MM.1S (cell line): ENCODE measurements at places on chromosomes 4 and X.
A peak's percentile ranks its signal among the peaks of the same experiment; 100 is the strongest.

DNA sequence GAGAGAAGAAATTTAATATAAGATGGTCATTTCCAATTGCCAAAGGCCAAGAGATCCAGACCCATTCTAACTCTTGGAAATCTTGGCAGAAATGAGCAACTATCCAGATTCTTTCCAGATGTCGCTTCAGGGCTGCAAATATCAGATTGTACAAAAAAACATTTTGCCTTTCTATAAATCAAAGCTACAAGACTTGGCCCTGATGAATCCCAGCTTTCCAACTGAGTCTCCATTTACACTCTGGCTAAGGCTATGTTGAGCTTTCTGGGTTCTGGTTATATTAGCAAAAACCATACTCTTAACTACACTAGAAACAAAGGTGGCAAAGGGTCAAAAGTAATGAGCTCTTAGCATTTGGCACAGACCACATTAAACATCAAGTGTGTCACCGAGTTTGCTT, 345.8 kb downstream of the OPHN1 start:
- no peak for DNase-seq

DNA sequence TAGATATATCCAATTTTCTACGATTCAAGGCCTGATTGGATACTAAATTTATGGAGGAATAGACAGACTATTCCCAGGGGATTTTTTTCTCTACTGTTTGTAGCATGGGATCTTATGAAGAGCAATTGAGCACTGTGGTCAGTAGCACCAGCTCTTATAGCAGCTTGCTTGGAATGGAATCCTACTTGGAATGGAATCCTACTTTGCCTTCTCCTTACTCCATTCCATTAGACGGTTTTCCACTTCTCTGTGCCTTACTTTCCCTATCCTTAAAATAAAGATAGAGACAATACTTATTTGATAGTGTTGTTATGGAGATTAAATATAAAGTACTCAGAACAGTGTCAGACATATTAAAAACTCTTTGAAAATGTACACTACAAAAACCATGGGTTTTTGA, 133.5 kb downstream of the BTC start:
- no peak for DNase-seq

GRCh38 chrX:40651620-40652223, 4.4 kb upstream of the CXorf38 start:
- peak; percentile 70 for DNase-seq

DNA sequence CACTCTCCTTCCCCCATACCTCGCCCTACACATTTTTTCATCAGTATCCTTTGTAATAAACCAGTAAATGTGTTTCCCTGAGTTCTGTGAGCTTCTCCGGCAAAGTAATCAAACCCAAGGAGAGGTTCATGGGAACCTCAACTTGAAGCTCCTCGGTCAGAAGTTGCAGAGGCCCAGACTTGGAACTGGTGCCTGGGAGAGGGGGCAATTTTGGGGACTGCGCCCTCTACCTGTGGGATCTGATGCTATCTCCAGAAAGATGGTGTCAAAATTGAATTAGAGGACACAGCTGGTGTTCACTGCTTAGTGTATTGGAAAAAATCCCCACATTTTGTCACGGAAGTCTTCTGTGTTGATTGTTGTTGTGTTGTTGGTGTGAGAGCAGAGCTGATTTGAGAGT, 70.6 kb downstream of the ATP11C start:
- no peak for DNase-seq

GRCh38 chrX:65537229-65537628, 2.6 kb upstream of the LAS1L start:
- no peak for DNase-seq

GRCh38 chrX:36908801-36909675, 99.1 kb upstream of the FAM47C start:
- DNase-seq: peak; percentile 21

DNA sequence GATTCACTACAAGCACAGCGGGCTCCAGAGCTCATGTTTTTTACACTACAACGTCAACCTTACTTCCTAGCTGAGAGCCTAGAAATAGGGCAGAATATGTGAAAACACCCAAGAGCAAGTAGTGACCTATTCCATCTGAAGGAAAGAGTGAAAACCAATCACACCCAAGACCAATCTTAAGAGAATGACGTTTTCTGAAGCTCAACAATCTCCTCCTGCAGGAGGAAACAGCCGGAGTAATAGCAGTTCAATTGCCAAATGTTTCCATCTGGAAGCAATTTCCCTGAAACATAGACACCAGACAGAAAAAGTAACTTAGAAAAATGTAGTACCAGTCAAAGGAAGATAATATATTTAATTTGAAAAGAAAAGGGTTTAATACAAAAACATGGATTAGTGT, 142.4 kb downstream of the ANXA5 start:
- DNase-seq: no peak

- no peak for DNase-seq
Observed at GRCh38 chr4:41285202-41285863, 28.6 kb downstream of the UCHL1 start.

DNA sequence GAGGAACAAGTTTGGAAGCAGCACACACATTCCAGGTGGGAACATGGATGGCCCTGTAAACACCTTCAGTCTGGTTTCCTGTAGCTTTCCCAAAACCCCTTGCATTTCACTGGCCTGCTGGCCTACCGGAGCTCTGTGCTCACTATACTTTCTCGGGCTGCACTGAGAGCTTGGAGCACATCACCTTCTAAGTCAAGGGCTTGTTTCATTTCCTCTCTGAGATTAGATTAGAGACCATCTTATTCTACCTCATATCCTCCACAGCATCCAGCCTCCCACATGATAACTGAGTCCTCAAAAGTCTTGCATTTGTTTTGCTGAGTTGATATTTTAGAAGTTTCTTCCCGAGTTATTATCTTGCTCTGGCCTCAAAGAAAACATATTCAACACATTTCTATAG, 147.7 kb downstream of the RASL11B start:
- DNase-seq: no peak

DNA sequence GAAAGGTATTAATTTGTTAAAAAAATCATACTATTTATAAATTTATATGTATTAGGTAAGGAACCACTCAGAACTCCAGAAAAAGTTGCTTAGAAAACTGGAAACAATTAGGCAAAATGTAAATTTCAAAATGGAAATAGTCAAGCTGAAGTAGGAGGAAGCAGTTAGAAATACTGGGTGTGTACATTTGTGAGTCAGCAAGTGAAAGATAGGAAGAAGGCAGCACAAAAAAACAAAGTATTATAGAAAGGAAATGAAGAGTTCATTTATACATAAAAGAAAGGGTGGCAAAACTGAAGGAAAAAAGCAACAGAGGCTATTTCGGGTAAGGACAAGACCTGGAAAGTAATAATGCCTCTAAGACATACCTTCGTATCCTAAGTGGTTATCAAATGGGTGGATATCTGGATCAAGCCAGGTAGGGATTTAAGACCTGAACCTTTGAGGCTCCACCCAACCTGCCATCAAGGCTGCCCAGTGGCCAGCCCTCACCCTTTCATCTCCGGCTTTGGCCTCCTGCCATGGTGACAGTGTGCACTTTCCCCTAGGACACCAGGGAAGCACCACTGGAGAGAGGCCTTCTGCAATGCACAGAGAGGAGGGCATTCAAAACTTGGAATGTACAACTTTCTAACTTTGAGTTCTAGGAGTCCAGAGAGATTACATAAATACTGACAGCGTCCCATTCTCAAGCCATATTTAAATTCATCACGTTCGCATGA, at the start of gene LRRC66:
TSS of gene LRRC66 (minus strand) at position 428 of the 722 bp plus-strand sequence. CDS start 2,750 bp downstream, outside the sequence.
- DNase-seq: no peak

DNA sequence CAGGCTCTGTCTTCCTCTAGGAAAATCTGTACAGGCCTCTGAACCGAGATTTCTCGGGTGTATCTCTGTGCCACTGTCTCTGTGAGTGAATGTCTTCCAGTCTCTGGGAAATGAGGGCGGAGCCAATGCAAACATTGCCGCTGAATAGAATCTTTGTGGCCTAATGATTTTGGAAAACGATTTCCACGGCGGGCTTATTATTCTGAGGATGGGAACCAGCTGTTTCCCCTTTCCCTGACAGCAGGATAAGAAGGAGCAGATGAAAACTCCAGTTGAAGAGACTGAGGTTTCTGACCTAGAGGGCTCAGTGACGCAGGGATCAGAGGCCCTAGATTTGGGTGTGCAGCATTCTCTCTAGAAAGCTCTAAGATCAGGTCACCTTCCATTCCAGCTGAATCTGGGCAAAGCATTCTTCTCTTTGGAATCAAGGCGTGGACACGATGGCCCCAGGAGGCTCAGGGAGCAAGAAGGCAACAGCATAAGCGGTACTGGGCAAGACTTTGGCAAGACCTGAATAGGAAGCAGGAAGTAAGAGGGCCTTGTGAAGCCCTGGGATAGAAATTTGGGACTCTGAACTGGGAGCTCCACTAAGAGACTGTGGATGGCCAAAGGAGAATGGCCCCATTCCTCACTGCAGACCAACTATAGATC, 47.3 kb downstream of the PJA1 start:
- no peak for DNase-seq

- DNase-seq: no peak
Observed at GRCh38 chr4:30172416-30172815, 547.8 kb upstream of the PCDH7 start.

- DNase-seq: no peak
Observed at GRCh38 chr4:109969919-109970318, 57.2 kb downstream of the EGF start.

DNA sequence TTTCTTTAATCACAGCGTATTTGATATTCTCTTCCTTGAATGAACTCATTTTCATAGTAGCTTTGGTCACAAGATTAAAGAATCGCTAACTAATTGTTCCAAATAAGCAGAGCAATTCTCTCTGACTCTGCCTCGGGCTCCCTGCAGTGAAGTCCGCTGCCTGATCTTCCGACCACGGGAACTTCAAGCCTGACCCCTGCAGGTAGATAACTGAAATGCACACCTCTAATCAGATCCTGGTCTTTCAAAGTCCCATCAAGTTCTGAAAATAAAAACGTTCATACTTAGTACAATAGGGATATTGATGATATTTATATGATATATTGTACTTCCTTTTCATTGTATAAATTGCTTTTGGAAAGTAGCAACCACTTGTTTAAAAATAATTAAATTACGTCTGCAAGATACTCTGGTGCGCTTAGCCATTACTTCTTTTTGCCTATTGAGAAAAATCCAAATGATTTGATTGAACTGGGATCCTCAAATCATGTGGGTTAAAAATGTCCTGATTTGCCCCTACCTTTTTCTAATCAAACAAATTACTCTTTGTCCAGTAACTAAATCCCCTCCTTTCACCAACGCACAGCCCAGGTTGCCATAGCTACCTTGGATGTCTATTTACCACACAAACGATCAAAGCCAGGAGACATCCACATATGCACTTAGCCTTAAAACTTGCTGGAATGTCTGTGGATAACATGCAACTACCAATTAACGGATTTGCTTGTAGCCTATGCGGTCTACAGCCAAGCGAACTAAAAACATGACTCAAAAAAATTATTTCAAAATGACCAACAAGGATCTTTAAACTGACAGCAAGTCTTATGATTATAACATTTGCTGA, 4.2 kb downstream of the MID1 start:
- DNase-seq: no peak

- DNase-seq: no peak
Observed at GRCh38 chr4:96037705-96038104, 197.8 kb downstream of the PDHA2 start.

- peak; percentile 12 for DNase-seq
Observed at GRCh38 chr4:152112887-152113286, 352.1 kb upstream of the GATB start.

DNA sequence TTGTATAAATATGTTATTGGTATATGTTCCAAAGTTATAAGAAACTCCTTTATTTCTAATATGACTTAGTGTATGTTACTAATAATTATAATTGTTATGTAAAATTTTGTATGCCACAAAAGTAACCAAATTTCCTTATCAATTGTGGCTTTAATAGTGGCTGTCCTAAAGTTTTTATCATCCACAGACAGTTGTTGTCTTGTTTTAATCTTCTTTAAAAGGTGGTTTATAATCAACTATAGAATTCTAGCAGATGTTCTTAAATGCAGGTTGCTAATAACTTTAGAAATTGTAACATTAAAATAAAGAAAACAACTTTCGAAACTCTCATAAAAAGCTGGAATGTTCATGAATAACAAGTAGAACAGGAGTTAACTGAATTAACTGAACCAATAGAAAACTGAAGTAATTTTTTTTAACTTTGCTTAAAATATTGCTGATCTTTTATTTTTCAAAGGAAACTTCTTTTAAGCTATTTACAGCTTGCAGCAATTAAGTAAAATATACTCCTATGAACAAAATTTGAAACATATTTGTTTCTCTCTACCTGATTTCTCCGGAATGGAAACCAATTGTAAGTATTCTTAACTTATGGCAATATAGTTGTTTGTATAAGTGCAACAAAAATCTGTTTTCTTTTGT, 24.3 kb downstream of the HSD17B11 start:
- DNase-seq: no peak

DNA sequence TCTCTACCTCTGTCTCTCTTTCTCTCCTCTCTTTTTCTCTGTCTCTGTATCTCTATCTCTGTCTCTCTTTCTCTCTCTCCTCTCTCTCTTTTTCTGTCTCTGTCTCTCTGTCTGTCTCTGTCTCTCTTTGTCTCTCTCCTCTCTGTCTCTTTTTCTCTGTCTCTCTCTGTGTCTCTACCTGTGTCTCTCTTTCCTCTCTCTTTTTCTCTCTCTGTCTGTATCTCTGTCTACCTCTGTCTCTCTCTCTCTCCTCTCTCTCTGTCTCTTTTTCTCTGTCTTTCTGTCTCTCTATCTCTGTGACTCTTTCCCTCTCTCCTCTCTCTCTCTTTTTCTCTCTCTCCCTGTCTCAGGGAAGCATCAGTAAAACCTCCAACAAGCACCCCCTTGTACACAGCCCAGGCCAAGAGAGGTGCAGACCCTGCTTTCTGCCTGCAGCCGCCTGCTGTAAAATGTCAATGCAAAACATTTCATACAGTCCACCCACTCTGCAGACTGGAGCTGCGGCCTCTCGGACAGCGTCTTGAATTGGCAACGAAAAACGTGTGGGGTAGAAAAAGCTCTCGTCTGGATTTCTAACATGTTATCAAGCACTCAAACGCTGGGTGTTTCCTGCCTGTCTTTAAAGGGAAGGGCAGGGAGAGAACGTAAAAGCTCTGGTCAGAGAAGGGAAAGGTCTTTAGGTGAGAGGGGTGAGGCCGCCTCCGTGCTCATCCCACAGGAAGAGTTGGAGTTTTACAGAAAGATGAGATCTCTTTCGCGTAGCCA, 3.7 kb upstream of the SHOX start:
- DNase-seq: no peak

DNA sequence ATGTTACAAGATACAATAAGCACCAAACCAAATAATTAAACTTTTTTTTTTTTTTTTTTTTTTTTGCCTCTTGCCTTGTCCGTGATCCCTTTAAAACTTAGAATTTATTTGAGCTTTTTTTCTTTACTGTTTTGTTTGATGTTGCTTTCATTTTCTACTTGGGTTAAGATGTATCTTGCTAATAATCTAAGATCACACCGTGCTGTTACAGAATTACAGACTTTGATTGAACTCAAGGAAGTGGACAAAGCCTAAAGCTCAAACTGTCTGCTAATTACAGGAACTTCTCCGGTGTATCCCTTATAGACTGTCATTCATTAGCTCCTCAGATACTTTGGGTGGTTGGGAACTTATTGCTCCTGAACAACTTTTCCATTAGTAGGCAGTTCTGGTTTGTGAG, 26.5 kb downstream of the STIM2 start:
- DNase-seq: no peak

- no peak for DNase-seq
Observed at GRCh38 chr4:102868153-102868780, 525 bp upstream of the CISD2 start.

- peak; percentile 40 for DNase-seq
Observed at GRCh38 chr4:16721613-16722291, 176.7 kb downstream of the LDB2 start.

GRCh38 chrX:67780694-67781109, 236.9 kb downstream of the AR start:
- DNase-seq: peak; percentile 78
